ENCODE measurements at places on chromosomes 11 and 22.

- DNase-seq: no peak
These were observed 20.6 kb upstream of the TPH1 start for GRCh38 chr11:18066626-18067025.

- no peak for DNase-seq
These were observed 3.1 kb upstream of the TMEM109 start for GRCh38 chr11:60910711-60911380.

GRCh38 chr11:110762590-110762989 lies 50.4 kb upstream of the ARHGAP20 start:
- DNase-seq: no peak

- DNase-seq: no peak
These were observed 19.4 kb downstream of the GRAP2 start for GRCh38 chr22:39920134-39920743.

All from BJ (cell line).